Stimulated activated CD8-positive, alpha-beta memory T cell treated with anti-CD3 and anti-CD28 coated beads, Interleukin-15, amount 100 ng/mL, for 24 hours (primary cell): ENCODE measurements at places on chromosomes 7 and 10.

- DNase-seq = no peak
Measured at GRCh38 chr10:126186766-126187165, 201.5 kb downstream of the ADAM12 start.

GRCh38 chr7:22351878-22352277, 5.1 kb downstream of the RAPGEF5 start:
- no peak for DNase-seq

- no peak for DNase-seq
Measured at GRCh38 chr10:97058521-97058920, 127.2 kb downstream of the SLIT1 start.

DNA sequence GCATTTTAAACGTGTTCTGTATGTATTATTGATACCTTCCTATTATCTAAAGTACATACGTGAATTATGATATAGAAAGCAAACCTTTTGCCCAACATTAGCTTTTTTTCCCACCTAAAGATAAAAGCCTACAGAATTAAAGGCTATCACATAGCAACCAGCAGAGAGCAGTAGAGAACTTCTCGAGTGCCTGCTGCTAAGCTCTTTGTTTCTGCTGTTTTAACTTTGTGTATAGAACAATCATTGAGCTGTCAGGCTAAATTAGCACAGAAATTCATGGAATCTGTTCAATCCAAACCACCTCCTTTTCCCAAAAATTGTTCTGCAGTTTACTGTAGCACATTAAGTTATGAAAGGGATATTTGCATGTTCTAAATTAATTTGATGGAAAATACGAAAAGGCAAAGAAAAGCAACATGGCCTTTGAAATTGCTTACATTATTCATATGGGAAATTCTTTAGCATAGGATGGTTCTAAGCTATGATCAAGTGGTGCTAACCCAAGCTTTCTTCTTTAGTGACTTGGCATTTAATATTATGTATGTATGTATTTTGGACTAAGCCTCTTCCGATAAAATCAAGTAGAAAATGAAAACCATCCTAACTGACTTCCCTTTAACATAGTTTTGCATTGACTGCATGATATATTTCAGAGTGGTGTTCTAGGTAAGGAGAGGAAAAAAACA, 1288.5 kb downstream of the GATA3 start:
- DNase-seq = no peak

- DNase-seq = no peak
Measured at GRCh38 chr7:29413626-29414136, 150.0 kb upstream of the PRR15 start.

DNA sequence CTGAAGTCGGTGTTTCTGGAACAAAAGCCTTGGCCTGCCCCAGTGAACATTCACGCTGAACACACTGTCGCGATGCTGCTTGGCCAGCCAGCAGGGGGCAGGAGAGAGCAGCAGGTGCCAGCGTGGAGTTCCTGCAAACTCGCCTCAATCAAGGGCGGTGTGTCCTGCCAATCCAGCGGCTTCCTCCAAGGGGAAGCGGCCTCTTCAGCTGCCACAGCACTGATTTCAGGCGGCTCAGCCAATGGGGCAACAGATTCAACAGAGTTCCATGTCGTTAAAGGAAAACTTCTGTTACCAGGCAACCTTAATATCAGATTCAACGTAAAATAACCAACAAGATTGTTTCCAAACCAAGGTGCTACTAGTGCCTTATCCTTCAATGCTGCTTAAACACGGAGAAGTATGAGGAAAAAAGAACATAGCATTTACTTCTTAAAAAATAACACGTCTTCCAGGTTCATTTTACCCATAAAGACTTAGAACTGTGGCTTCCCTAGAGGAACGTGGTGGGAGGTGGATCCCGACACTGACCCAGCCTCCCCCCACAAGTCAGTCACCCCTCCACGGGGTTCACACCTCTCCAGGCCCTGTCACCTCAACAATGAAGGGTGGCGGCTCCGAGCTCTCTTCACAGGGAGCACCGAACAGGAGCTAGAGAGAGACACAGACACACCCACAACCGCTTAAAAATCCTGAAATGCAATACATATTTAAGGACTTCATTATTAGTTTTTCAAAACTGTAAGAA, 178.2 kb downstream of the DIP2C start:
- peak; percentile 74 for DNase-seq

DNA sequence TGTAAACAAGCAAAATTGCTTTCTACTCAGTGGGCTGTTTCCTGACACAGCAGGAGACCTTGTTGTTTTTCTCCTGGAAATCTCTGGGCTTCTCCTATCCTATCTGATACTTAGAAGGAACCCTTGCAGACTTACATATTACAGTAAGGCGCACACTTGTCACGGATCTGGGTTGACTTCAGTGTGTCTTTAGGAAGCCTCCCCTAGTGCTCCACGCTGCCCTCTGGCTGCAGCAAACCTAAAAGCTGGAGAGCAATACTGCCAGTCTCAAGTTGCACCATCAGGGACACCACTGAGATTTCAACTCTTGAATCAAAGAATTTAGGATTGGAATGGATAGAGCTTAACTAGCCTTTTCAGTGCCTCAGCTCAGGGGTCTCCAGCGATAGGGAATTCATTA, 495.3 kb downstream of the LRMDA start:
- no peak for DNase-seq

DNA sequence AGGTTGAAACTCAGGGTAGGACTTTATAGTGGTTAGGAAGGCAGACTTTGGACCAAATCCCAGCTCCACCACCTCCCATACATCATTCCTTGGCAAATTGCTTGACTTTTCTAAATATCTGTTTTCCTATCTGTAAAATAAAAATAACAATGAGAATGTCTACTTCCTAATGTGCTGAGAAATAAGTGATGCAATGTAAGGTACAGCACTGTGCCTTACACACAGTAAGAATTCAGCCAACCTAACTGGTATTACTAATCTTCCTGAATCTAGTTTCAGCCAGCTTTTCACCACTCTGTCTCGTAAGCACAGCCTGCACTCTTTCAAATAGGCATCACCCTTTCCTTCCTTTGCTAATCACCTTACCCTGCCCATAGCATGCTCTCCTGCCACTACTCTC, 9.7 kb downstream of the PRLHR start:
- no peak for DNase-seq

- no peak for DNase-seq
Measured at GRCh38 chr10:99854860-99855259, 72.4 kb downstream of the ABCC2 start.

DNA sequence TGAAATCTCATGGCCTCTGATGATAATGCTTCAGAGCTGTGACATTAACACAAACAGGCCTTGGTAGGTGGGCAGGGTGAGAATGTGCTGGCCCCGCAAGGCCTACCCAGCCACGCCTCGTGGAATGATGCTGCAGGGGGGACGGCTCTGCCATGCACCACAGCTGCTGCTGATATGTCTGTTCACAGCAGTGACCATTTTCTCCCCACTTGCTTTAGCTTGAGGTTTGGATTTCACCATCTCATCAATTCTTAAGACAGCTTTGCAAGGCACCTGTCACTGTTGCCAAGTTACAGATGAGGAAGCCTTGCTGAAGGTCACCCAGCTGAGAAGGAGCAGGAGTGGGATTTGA, 128.3 kb downstream of the PTPN20 start:
- DNase-seq = no peak

DNA sequence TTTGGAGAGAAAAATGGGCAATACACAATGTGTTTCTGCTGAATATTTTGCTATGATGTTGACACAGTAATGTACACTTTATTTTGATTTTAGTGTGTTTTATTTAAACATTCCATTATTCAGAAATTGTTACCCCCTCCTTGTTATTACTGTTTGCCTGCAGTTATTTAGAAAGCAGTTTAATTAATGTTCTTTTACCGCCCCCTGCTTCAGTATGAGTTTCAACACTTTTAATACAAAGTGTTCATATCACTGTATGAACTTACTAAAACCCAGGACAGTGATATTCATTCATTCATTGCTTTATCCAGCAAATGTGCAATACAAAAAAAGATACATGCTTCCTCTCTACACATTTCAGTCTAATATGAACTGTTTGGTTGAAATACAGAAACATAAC, 159.3 kb downstream of the AUTS2 start:
- no peak for DNase-seq

DNA sequence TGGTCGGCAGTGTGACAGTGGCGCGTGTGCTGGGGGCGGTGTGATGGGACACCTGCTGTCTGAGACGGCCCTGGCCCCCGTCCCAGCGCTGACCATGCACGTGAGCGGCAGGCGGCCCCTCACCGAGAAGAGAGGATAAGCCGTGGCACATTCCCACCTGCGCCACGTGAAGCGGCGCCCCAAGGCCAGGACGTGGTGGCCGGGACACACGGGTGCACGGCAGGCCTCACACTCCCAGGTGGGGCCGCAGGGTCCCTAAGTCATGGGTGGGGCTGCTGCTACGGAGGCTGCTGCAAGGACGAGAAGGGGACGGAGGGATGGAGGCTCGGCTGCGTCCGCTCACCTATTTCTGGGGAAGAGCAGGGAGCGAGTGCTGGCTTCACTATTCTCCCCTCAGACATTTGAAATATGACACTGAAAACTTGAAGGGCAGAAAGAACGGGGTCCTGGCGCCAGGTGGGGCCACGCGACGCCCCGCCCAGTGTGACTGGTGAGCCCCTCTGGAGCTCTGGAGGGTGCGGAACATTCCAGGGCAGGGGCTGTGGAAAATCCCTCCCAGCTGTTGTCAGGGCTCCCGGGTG, 7.5 kb downstream of the CYP2W1 start:
- DNase-seq = no peak

DNA sequence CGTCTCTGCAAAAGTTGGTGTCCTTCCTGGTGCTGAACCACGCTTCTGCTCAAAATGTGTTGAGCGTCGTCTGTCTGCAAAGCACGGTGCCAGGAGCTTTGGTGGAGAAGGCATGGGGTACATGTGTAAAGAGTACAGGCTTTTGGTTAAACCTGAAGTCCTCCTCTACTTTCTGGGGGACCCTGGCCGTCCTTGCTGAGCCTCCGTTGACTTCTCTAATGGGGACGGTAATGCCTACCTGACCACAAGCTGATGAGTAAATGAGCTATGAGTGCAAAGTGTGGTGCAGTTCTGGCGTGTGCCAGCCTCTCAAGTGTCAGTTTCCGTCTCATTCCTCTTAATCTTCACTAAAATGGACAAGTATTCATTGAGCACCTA, 527 bp upstream of the HERPUD2 start:
- DNase-seq = no peak

DNA sequence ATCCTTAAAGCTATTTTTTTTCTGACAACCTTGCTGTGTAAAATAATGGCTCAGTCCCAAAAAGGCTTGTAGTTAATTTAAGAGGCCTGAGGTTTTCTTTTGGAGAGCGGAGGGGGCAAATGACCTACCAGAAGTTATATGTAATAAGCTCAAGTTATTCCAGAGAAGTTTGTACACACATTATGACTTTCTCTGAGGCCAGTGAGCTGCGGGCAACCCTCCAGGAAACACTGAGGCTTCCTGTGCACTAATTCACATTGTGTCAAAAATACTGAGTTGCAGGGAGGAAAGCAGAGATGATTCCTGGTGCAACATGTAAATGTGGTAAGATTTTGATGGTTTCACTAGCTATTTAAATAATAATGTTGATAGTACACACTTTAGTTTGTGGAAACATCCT, 188.6 kb downstream of the DIP2C start:
- DNase-seq = no peak

DNA sequence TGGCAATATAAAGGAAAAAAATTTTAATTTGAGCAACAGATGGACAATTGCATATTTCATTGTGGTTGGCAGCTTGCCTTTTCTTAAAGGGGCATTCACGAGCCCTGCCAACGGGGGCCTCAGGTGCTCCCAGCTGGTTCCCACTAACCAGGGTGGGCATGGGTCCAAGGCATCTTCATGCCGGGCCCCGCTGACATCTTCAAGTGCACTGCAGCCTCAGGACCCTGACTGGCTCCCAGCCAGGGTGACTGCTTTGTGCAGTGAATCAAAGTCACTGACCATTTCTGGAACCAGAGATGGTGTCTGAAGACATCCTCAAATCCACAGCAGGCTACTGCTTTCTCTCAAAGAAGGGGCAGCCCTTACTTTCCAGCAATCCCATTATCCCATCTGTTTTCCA, 275.2 kb upstream of the MGMT start:
- no peak for DNase-seq

GRCh38 chr7:98771941-98772603, 97.7 kb downstream of the TMEM130 start:
- DNase-seq = no peak

DNA sequence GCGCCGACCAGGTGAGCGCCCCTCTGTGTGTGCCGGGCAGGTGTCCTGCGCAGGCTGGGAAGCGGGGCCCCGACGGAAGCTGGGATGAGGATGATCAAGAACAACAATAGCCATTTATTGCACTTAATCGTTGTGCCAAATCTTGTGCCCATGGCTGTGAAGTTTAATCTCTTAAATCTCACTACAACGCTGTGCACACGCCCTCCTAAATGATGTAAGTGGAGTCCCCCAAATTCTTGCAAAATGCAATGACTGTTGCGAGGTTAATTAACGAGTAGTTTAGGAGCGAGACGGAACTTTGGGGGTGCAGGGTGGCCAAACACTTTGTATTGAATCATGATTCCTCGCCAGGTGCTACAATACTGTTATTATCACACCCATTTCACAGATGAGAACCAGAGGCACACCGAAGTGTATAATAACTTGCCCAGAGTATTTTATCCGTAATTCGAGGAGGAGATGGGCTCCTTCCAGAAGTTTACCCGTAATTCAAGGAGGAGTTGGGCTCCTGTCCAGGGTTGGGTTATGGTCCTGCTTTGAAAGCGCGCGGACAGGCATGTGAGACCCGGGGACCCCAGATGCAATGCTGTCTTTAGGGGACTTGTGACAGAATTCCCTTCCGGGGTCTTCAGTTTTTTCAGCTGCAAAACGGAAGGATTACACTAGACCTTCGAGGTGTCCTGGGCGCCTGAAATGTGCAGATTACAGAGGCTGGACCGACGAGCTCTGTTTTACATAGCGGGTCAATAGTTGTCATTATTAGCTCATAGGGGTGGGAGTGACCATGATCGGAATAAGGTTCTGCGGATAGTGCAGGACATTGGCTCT, 1.0 kb downstream of the FFAR4 start:
- no peak for DNase-seq

- no peak for DNase-seq
Measured at GRCh38 chr10:114753126-114753525, 68.5 kb upstream of the FHIP2A start.

GRCh38 chr7:97460433-97460832, 271.5 kb upstream of the TAC1 start:
- no peak for DNase-seq

DNA sequence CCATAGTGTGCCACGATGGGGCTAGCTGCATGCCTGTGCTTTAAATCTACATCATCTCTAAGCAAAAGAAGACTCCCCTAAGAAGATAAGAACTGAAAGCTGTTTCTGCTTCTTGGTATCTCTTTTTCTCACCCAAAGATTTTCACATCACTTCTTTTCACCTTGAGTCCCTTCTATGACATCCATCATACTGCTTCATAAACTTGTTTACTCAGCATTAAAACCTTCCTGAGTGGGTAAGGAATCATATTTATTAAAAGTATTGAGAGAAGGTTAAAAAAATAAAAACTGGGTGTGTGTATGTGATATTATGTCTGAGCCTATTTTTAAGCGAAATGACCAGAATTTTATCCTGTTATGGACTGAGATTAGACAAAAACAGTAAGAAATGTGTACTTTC, 150.3 kb downstream of the HPSE2 start:
- DNase-seq = no peak
